Activated CD4-positive, alpha-beta T cell treated with anti-CD3 and anti-CD28 coated beads, Interleukin-2, amount 50 U/mL, for 16 hours (primary cell): ENCODE measurements at places on chromosomes 16 and 17.
A peak's percentile ranks its signal among the peaks of the same experiment; 100 is the strongest.

DNA sequence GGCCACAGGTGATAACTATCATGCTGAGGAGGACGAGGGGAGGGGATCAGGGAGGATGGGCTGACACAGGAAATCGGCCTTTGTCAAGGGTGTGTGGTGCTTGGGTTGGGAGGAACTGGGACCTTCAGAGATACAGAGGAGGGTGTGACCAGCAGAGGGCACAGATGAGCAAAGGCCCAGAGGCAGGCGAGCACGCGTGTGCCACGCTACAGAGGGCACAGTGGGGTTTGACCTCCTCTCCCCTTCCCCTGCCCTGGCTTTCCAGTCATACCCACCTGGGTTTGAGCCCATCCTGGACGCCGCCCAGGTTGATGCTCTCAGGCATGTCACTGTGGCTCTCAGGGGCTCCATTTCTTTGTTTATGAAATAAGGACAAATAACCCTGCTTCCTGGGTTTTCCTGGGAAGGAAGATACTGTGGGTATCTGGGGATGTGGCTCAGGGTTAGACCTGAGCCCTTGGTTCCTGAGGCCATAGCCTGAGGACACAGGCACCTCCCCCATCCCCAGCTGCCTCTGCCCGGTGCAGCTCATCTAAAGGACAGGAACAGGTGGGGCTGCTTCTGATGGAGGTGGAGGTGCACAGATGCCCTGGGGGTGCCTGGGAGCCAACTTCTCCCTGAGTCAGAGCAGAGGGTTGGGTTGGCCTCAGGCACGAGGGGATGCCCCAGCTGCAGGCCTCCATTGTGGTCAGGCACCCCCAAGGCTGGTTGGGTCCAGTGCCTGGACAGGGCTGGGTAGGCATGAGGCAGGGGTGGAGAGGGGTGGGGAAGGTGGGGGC lies 51.8 kb downstream of the BEAN1 start:
- DNase-seq: peak; percentile 91

DNA sequence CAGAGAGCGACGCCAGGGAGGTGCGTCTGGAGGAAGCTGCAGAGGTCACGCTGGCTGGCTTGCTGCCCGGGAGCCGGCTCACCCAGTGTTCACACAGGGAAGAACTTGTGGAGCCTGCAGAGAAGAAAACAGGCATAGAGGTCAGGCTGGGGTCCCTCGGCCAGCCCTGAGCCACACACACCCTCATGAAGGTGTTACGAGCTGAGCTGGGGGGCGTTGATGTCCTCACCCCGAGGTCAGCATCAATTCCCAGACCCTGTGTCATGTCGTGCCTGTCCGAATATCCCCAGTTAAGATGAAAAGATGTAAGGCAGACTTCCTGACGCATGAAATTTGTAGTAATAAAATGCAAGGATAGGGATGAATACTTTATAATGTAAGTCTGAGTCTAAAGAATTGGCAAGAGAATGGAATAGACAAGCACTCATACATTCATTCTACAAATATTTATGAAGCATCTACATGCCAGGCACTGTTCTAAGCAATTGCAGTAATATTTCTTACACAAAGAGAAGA lies 77.1 kb downstream of the USP31 start:
- no peak for DNase-seq

DNA sequence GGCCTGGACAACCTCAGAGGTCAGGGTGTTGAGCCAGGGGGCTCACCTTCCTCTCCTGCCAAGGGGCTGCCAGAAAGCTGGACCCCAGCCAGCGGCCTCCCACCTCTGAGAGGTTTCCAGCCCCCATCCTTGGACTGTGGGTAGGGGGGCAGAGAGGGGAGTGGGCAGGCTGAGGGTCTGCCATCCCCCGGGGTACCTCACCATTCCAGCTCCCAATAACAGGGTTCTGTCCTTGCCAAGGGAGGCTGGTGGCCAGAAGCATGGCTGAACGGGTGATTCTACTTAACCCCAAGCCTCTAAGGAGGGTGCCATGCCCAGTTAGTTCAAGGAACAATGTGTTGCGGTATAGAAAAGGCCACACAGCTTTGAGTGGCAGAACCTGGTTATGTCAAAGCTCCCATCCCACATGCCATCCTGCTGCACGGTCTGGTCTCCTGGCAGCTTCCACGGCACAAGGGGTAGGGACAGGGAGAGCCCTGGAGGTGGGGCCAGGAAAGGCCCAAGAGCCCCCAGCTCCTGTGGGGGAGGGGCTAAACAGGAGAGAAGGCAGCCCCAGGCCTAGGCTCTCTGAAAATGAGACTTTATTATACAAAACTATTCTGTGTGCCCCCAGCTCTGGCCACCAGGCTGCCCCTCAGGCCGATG lies 19.8 kb downstream of the B9D1 start:
- DNase-seq: no peak

DNA sequence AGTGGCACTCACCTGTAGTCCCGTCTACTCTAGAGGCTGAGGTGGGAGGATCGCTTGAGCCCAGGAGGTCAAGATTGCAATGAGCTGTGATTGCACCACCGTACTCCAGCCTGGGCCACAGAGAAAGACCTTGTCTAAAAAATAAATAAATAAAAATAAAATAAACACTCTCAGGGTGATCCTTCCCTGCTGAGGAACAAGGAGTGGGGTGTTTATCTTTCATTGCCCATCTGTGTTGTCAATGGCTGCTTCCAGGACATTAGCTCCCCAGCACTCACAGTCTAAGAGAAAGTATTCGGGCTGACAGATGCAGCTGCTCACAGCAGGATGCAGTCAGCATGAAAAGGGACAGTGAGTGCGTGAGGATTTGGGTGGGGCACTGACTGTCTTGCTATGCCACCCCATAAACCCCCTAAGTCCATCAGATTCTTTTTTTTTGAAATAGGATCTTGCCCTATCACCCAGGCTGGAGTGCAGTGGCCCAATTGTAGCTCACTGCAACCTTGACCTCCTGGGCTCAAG lies 31.3 kb upstream of the RBBP6 start:
- no peak for DNase-seq

GRCh38 chr17:69410671-69411070 lies 3.8 kb upstream of the MAP2K6 start:
- DNase-seq: no peak

GRCh38 chr17:74151551-74152315 lies 51.7 kb upstream of the RPL38 start:
- DNase-seq: no peak

GRCh38 chr17:1916316-1916715 lies 86.5 kb downstream of the RPA1 start:
- DNase-seq: no peak

GRCh38 chr17:40314584-40314956 lies 5.6 kb downstream of the RARA start:
- peak; percentile 90 for DNase-seq

- DNase-seq: no peak
Measured at GRCh38 chr17:77636835-77637817, 321.4 kb upstream of the TNRC6C start.

DNA sequence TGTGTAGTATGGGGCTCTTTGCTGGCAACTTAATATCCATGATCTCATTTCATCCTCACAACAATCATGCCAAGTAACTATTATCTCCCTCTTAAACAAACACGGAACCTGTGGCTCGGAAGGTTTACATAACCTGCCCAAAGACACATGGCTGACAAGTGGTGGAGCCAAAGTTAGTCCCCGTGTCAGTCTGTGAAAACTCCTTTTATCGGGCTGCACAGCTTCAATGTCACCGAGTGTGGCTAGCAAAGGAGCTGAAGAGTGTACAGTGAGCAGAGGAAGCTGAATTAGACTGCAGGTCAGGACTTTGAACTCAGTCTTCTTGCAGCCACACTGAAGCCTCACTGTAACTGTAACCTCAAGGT lies 80.3 kb downstream of the PARN start:
- no peak for DNase-seq

DNA sequence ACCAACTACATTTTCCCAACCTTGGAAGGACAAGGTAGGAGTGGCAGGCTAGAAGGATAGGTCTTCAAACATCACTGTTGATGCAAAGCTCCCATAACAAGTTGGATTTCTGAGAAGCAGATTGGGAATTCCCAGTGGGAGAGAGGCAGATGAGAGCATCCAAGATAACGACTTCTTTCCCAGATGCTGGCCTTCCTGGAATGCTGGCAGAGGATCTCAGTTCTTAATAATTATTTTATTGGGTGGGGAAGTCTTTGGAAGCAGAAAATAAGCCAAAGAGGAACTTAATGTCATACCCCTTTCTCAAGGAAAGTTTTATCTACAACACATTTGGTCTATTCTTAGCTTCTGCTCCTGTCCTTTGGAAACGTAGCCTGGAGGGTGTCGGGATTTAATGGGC lies 64.5 kb downstream of the MPRIP start:
- DNase-seq: no peak

DNA sequence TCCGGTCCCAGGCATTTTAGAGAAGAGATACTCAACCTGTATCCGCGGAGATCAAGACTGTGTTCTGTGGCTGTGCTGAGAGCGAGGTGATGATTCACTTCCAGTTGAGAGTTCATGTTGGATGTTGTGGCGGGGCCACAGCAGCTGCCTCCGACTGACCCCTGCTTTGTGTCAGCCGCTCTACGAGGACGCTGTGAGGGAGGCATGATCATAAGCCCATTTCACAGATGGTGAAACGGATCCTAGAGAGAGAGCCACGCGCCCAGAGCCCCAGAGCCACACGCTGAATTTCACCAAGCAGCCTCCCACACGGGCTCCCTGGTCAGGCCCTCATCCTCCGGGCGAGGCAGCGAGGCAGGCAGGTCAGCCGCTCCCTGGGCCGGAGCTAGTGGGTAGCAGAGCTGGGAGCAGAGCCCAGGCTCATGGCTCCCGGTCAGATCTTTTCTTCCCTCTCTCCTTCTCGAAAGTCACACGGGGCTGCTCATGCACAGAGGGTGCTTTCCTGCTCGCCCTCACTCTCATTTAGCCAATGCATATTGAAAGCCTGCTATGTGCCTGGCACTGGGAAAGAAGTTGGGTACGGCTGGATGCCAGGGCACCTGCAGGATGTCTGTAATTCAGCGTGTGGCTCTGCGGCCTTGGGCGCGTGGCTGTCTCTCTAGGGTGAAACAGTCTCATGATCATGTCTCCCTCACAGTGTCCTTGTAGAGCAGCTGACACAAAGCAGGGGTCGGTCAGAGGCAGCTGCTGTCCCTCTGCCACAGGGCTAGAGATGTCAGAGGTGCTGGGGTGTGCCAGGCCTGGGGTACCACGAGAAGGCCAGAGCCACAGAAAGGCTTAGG lies 155.6 kb upstream of the CHMP6 start:
- no peak for DNase-seq

- no peak for DNase-seq
Measured at GRCh38 chr17:55706808-55707773, 15.6 kb downstream of the TMEM100 start.

DNA sequence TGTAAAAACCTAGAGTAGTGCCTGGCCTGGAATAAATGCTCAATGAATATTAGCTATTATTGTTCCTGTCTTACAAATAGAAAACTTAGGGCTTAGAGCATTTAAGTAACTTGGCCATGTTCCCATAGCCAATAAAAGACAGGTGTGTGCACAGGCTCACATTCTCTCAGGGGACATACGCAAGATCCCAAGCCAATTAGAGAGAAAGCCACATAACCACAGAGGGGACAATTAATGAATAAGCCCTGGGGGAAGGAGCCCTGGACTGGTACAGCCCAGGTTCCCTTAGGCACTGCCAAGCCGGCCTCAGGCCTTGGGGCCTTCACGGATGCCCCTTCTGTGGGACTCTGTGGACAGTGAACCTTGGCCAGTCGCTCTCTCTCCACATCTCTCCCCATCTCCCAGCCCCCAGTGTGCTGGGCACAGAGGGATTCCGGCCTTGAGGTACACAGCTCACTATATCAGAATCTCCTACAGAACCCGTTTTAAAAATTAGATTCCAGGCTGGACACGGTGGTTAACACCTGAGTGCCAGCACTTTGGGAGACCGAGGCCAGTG lies 27.3 kb upstream of the ABCC12 start:
- DNase-seq: no peak

GRCh38 chr16:66322174-66322573 lies 44.3 kb upstream of the CDH5 start:
- DNase-seq: no peak
